EH (cell line): ENCODE measurements at places on chromosomes 3 and 15.

- no peak for DNase-seq
Observed at GRCh38 chr3:197833930-197834715, 43.1 kb downstream of the LRCH3 start.

GRCh38 chr15:69926006-69926405 lies 171.7 kb downstream of the TLE3 start:
- DNase-seq = peak; percentile 56

DNA sequence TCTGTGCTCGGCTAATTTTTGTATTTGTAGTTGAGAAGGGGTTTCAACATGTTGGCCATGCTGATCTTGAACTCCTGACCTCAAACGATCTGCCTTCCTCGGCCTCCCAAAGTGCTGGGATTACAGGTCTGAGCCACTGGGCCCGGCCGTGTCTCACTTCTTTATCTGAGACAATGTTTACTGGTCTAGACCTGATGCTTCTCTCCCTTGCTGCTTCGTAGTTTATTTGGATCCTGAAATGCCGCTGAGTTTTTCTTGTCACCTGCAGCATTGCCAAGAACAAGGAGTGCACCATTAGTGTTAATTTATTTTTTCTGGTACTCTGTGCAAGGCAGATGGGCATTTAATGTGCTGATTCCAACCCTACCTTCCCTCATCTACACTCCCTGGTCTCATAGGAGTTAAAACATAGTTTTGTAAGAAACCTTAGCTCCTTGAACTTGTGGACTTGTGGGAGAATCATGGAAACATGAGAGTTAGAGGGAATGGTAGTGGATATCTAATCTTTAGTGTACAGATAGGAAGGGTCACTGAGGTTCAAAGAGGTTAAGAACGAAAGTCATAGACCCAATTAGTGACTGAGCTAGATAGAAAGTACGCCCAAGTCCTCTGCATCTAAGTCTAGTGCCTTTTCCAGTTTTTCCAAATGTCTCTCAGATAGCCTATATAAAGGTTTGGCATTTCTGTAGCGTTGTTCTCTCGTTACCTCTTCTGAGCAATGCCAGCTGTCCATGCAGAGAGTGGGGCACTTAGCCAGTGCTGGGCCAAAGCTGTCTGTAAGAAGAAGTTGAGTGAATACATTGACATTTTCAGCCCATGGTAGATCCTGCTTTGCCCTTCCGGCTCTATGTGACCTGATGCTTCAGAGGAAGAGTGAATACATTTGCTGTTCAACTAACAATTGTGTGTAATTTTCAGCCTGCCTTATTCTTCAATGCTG lies 244.1 kb downstream of the LPP start:
- no peak for DNase-seq

- DNase-seq = no peak
Observed at GRCh38 chr3:115186351-115187148, 39.5 kb upstream of the ZBTB20 start.

GRCh38 chr3:58340594-58341244 lies 8.0 kb downstream of the PXK start:
- DNase-seq = no peak

- no peak for DNase-seq
Observed at GRCh38 chr3:61448378-61448777, 113.0 kb upstream of the PTPRG start.

GRCh38 chr3:43797794-43798193 lies 107.1 kb downstream of the ABHD5 start:
- no peak for DNase-seq

GRCh38 chr3:185820973-185821758 lies 3.7 kb downstream of the IGF2BP2 start:
- DNase-seq = peak; percentile 93

DNA sequence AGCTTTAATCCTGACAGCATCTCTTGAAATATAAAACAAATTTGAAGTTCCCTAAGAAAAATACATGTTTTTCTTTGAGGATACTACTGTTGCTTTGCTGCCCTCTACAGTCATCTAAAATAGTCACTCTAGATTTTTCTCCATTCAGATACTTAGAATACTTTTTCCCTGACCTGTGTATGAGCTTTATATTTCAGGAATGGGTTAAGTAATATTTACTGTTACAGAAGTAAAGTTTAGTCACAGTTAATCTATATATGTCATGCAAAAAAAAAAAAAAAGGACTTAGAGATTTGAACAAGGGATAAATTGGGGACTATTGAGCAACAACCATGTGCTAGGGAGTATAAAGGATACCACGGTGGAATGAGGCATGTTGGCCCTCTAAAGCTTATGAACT lies 8.8 kb downstream of the NECTIN3 start:
- DNase-seq = peak; percentile 67

- DNase-seq = peak; percentile 96
Observed at GRCh38 chr15:31236184-31237042, 90.2 kb upstream of the KLF13 start.

DNA sequence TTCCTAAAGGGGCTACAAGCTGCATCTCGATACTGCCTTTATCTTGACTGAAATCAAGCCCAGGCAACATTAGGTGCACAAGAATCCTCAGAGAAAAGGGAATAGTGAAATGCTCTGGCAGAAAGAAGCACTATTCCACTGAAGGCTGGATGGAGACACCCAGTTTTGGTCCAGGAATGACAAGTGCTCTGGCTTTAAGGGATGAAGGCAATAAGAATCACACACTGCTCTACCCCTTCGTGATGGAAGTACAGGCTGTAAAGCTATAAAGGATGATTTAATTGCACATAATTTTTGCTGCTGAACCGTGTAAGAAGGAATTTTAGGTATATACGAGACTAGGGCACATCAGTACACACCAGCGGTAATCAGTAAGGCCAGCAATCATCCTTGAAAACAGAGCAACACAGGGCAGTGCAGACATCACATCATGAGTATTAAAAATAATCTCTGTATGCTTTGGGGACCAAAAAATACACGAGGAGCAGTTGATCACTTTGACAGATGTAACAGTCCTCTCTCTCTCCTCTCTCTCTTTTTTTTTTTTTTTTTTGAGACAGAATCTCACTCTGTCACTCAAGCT lies 414.6 kb upstream of the TBL1XR1 start:
- no peak for DNase-seq

DNA sequence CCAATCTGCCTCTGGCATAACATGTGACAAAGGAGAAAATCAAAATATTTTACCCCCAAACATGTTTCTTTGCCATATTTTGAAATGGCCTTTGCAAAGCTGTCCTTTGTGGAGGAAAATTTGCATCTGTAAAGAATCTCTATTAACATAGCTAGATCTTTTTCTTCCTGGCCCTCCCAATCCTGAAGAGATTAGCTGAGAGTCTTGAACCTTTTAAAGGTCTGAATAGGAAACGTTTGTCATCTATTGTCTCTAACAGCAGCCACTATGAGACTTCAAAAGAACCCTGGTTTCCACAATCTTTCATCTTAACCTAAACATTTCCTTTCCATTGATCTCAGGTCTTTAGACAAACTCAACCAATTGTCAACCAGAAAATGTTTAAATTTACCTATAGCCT lies 520.9 kb upstream of the TGFBR2 start:
- DNase-seq = no peak

- no peak for DNase-seq
Observed at GRCh38 chr3:34150992-34151391, 352.6 kb downstream of the PDCD6IP start.

- DNase-seq = no peak
Observed at GRCh38 chr3:108114423-108115065, 23.7 kb upstream of the CD47 start.

- peak; percentile 89 for DNase-seq
Observed at GRCh38 chr15:89136818-89137772, 48.8 kb downstream of the ABHD2 start.
